Stimulated activated naive CD8-positive, alpha-beta T cell treated with anti-CD3 and anti-CD28 coated beads, Interleukin-15, Interleukin-2, amounts not matched to agents 100 U/mL and 50 U/mL, for 24 hours (primary cell): ENCODE measurements at places on chromosomes 2 and 18.
A peak's percentile ranks its signal among the peaks of the same experiment; 100 is the strongest.

- no peak for DNase-seq
Measured at GRCh38 chr2:21033237-21034155, 10.4 kb downstream of the APOB start.

- no peak for DNase-seq
Measured at GRCh38 chr18:44062345-44062744, 618.3 kb upstream of the SETBP1 start.

- no peak for DNase-seq
Measured at GRCh38 chr2:231188506-231189170, 9.8 kb upstream of the ARMC9 start.

- no peak for DNase-seq
Measured at GRCh38 chr2:189022053-189022481, 47.9 kb downstream of the COL3A1 start.

- peak; percentile 54 for DNase-seq
Measured at GRCh38 chr18:51668101-51668500, 470.6 kb upstream of the MEX3C start.

- DNase-seq, result no peak
Measured at GRCh38 chr2:158217593-158217992, 115.9 kb downstream of the UPP2 start.

- no peak for DNase-seq
Measured at GRCh38 chr18:36929601-36930000, 100.7 kb downstream of the KIAA1328 start.

- DNase-seq, result no peak
Measured at GRCh38 chr18:40431071-40431985, 1523.7 kb upstream of the PIK3C3 start.

DNA sequence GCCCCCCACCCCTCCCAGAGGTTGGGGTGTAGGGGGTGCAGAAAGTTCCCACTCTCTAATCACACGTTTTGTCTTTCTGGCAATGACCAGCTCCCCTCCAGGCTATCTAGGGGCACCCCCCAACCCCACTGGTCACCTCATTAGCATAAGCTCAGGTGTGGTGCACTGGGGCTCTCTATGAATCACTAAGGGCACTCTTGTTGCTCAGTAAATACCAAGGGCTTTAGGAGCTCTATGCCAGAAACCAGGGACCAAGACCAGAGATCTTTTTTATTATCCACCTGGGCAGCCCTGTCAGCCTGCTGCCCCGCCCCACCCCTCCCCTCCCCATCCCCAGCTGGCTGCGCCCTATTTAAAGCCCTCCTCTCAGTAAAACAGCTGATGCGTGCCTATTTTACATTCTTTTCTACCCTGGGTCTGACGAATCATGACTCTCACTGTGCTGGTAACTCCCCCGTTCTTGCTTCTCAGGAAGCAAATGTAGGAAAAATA is 24.3 kb downstream of the NCK2 start:
- peak; percentile 23 for DNase-seq

GRCh38 chr18:7559709-7560319 is 7.3 kb upstream of the PTPRM start:
- DNase-seq, result no peak

- no peak for DNase-seq
Measured at GRCh38 chr18:41713969-41714825, 240.8 kb upstream of the PIK3C3 start.

GRCh38 chr2:6352247-6352646 is 513.5 kb downstream of the CMPK2 start:
- no peak for DNase-seq

GRCh38 chr18:58452454-58453166 is 176.3 kb downstream of the ALPK2 start:
- no peak for DNase-seq

GRCh38 chr2:196444442-196444841 is 195.1 kb upstream of the CCDC150 start:
- DNase-seq, result no peak

GRCh38 chr2:204226305-204226880 is 289.8 kb downstream of the ICOS start:
- DNase-seq, result no peak

- peak; percentile 55 for DNase-seq
Measured at GRCh38 chr2:204260162-204260877, 285.0 kb upstream of the PARD3B start.

GRCh38 chr2:23410596-23410995 is 25.6 kb downstream of the KLHL29 start:
- DNase-seq, result no peak

DNA sequence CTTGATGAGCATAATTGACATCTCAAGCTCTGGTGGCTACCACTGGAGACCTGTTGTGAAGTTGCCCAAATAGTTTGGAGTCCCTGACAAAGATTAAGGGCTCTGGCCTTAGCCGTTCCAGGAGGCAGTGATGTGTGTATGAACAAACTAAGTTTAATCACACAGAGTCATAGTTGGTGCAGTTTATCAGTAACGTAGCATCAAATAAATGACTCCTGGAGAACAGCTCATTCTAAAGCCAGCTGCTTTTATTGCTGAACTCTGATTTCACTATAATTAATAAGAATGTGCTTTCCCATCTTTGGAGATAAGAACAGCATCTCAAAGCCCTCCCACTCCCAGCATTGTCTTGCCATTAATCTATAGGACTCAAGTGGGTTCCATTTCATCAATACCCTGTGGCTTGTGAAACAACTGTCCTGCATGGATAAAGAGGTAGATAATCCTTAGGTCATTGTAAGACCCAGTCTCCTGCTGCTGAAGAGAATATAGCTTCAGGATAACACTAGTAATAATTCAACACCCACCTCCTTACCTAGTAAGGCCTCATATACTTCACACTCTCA is 211.4 kb upstream of the THUMPD2 start:
- DNase-seq, result no peak

DNA sequence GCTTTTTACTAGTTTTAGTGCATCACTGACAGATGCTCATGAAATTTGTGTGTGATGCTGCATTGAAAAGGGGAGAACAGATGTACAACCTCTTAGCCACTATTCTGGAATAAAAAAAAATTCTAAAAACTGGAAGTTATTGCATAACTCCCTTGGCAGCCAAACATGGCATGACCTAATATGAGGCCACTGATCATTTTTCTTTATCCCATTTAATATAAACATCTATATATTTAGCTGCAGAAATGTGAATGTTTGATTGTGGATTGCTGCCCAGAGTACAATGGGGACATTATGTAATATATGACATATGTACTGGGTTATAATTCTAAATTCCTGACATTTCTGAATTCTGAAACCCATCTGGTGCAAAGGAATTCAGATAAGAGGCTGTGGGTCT is 86.5 kb downstream of the CDCA7 start:
- DNase-seq, result no peak

DNA sequence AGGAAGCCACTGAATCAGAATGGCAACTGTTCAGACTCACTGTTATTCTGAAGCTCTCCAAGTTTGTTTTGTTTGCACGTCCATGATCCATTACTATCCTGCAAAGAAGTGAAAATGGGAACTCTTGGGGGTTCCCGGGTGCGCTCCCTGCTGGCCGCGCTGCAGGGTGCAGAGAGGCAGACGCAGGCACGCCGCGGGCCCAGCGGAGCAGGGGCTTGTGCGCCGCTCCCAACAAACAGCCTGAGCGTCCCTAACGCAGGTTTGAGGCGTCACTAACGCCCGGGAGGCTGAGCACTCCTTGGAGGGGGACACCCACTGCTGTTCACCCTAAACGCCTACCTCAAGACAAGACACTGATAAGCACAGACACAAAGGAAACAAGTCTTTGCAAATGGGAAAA is 14.3 kb upstream of the PIEZO2 start:
- DNase-seq, result peak; percentile 15

- DNase-seq, result no peak
Measured at GRCh38 chr2:169351725-169352124, 10.6 kb downstream of the LRP2 start.
